ENCODE measurements at places on chromosomes 13 and 19. TPM values are rescaled to one million over a fixed set of nuclear protein-coding genes. Genes with fewer than 3 reads are reported as not detected.
A peak's percentile ranks its signal among the peaks of the same experiment; 100 is the strongest.

ZNF221 gene
- 5.2 TPM for total RNA-seq

PRTN3 gene
- total RNA-seq, result not detected

TMC4 gene
- total RNA-seq, result 1.1 TPM

MUC16 gene
- total RNA-seq, result 1.7 TPM

SERTAD1 gene
- total RNA-seq, result 9.4 TPM

VN1R2 gene
- total RNA-seq, result not detected

NTN5 gene
- 0.27 TPM for total RNA-seq

ZC3H4 gene
- 26.3 TPM for total RNA-seq

LILRB5 gene
- 15.1 TPM for total RNA-seq

CXCL17 gene
- not detected for total RNA-seq

GPR4 gene
- 5.2 TPM for total RNA-seq

MED26 gene
- total RNA-seq, result 5.6 TPM

- no peak for DNase-seq
Measured at GRCh38 chr13:87355451-87355850, 315.7 kb upstream of the SLITRK5 start.

GRCh38 chr19:33868076-33868735, 71.5 kb downstream of the KCTD15 start:
- no peak for DNase-seq

- peak; percentile 61 for DNase-seq
Measured at GRCh38 chr19:40398417-40399131, 8.6 kb upstream of the HIPK4 start.

DNA sequence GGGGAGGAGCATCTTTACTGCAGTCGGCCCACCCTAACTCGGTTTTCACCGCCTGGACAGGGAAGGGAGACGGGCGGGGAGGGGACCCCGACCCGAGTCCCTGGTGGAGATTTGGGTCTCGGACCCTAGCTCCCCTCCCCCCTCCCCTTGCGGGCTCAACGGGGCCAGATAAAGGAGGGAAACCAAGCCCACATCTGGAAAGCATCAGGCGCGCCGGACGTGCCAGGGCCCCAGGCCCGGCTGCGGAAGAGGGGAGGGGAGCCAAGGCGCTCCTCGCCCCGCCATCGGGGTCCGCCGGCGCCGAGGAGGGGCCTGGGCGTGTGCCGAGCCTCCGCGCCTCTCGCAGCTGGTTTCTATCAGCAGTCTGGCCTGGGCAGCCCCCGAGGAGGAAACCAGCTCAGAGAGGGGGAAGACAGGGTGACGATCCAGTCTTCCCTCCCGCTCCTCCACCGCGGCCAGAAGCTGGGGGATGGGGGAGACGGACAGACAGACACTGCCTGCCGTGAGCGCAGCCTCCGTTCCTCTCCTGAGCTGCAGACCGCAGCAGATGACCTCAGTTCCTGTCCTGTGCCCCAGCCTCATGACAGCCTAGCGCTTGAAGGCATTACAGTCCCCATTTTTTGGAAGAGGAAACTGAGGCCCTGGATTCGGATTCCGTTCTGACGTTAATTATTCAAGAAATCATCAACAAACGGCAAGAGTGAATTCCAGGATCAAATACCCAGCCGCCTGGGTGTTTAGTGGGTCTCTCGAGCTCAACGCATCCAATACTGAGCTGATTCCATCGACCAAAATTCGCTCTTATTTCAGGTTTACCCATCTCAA, 3.6 kb upstream of the GNG8 start:
- DNase-seq, result peak; percentile 54

DNA sequence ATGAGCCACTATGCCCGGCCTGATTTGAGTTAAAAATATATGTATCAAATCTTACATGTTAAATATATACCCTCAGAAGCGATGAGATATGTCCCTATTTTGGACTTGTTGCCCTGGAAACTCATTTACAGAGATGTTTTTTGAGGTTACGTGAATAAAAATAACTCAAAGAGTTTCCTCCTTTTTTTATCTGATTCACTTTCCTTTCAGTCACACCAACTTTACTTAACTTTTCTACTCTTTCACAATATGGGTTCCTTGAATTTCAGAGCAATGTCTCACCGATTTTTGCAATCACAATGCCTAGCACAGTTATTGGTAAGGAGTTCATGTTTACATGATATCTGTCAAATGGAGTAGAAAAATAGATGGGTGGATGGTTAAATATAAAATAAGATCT, 2.3 kb downstream of the OR7C2 start:
- DNase-seq, result no peak

- no peak for DNase-seq
Measured at GRCh38 chr13:54660277-54660676, 1631.7 kb downstream of the OLFM4 start.

GRCh38 chr19:791567-792305, 5.5 kb upstream of the PTBP1 start:
- DNase-seq, result peak; percentile 53

DNA sequence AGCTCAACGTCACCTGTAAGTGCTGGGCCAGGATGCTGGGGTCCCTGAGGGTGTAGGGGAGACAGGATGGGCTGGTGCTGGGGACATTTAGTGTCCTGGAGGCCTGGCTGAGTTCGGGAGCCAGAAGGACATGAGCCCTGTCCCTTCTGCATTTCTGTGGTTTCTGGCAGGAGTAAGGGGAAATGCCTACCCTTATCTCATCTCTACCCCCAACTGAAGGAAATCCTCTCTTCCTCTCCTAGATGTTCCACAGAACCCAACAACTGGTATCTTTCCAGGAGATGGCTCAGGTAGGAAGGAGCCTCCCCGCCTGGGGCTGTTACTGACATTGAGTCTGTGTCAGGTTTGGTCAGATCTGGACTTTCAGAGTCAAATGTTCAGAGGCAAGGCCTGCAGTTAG, 1.2 kb downstream of the CD33 start:
- no peak for DNase-seq

DNA sequence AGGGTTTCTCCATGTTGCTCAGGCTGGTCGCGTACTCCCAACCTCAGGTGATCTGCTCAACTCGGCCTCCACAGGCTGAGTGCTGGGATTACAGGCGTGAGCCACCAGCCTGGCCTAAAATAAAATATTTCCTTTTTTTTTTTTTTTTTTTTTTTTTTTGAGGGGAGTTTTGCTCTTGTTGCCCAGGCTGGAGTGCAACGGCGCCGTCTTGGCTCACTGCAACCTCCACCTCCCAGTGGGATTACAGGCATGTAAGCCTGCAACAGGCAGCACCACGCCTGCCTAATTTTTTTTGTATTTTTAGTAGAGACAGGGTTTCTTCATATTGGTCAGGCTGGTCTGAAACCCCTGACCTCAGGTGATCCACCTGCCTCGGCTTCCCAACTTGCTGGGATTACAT, 4.9 kb downstream of the ZNF506 start:
- DNase-seq, result peak; percentile 48

DNA sequence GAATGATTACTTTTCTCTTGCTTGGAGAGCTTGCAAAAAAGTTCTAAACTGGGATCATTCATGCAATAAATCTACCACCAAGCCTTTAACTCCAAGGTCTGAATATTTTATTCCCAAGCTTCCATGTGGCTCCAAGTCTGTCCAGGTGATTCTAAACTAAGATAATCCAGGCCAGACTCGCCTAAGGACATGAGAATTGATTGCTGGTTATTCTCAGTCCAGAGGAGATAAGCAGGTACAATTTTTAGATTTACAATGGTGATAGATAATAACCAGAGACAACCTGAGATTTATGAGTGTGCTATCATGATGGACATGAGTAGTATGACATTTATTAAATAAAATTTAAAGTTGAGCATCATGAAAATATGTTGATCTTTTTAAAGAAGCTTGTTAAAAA, 156.5 kb upstream of the SPRY2 start:
- no peak for DNase-seq

DNA sequence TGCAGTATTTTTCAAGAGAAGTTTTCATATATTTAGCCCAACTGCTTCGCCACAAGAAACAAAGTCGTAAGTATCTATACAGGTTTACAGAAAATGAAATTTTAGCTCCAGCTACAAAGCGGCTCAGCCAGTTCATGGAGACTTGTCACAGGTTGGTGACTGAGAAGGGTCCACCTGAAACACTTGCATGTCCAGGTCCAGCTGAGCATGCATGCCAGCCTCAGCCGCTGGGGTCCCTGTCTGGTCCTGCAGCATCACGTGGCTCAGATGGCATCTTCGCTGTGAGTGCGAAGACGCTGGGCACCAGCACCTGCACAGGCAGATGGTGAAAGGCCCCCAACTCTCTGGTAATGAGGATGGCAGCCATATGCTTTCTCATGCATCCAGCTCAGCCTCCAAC, 63.8 kb downstream of the SHISA2 start:
- no peak for DNase-seq

GRCh38 chr13:27927444-27928352, 7.9 kb downstream of the PDX1 start:
- no peak for DNase-seq

GRCh38 chr13:27415116-27415515, 9.3 kb upstream of the GTF3A start:
- DNase-seq, result no peak

- no peak for DNase-seq
Measured at GRCh38 chr19:46809534-46810272, 21.3 kb upstream of the SLC1A5 start.

- peak; percentile 58 for DNase-seq
Measured at GRCh38 chr19:46351241-46352041, 4.6 kb downstream of the PPP5C start.

DNA sequence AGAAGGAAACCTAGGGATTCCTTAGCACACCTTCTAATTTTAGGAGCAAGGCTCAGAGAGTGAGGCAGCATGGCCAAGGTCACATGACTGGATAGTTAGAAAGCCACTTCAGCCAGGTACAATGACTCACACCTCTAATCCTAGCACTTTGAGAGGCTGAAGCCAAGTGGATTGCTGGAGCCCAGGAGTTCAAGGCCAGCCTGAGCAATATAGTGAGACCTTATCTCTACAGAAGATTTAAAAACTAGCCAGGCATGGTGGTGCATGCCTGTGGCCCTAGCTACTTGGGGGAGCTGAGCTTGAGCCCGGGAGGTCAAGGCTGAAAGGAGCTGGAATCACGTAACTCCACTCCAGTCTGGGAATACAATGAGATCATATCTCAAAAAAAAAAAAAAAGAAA, 69.2 kb downstream of the TEX26 start:
- no peak for DNase-seq

GRCh38 chr13:107250628-107251027, 682.7 kb upstream of the ARGLU1 start:
- DNase-seq, result no peak
